ENCODE measurements at places on chromosomes 13 and 19.

DNA sequence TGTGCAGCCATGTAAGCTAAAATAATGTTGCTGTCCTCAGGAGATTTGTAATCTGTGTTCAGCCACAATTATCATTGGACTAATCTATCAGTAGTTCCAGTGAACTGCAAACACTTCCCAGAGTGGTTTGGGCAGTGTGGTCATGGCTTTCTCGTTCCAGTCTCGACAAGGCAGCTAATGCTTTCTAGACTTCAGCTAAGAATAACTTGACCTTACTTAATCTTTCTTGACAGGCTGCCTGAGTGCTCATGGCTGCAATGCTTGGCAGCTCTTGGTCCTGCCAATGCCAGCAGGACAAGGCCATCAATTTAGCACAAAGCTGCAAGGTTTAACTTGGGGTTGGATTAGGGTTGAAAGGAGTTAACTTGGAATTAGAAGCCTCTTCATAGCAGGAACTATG, 32.8 kb downstream of the ATP12A start:
- no peak for DNase-seq

DNA sequence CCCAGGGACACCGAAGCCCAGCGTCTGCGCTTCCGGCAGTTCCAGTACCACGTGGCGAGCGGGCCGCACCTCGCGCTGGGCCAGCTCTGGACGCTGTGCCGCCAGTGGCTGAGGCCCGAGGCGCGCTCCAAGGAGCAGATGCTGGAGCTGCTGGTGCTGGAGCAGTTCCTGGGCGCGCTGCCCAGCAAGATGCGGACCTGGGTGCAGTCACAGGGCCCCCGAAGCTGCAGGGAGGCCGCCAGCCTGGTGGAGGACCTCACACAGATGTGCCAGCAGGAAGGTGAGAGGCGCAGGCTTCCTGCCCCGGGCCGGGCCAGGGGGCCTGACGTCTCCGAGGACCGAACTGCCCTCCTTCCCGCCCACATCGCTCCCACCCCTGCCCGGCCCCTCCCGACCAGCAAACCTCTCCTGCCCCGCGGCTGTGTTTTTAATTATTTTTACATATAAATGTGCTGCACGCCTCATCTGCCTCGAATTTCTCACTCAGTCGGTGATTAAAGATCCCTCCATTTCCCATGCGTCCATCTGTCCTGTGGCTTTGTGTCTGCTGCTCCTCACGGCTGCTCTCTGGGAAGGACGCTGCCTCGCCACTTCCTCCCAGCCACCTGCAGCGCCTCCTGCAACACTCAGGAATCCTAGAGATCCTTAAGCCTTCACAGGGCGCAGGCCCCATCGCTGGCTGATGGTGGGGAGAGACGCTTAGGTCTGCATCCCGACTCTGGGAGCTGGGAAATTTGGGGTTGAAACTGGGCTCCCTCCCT, 4.3 kb downstream of the ZSCAN1 start:
- peak; percentile 53 for DNase-seq

GRCh38 chr13:72208112-72208645, 341.2 kb upstream of the DACH1 start:
- no peak for DNase-seq

- DNase-seq: no peak
Observed at GRCh38 chr19:7632340-7633203, 947 bp downstream of the PCP2 start.

- no peak for DNase-seq
Observed at GRCh38 chr13:26529441-26529840, 28.0 kb upstream of the WASF3 start.

DNA sequence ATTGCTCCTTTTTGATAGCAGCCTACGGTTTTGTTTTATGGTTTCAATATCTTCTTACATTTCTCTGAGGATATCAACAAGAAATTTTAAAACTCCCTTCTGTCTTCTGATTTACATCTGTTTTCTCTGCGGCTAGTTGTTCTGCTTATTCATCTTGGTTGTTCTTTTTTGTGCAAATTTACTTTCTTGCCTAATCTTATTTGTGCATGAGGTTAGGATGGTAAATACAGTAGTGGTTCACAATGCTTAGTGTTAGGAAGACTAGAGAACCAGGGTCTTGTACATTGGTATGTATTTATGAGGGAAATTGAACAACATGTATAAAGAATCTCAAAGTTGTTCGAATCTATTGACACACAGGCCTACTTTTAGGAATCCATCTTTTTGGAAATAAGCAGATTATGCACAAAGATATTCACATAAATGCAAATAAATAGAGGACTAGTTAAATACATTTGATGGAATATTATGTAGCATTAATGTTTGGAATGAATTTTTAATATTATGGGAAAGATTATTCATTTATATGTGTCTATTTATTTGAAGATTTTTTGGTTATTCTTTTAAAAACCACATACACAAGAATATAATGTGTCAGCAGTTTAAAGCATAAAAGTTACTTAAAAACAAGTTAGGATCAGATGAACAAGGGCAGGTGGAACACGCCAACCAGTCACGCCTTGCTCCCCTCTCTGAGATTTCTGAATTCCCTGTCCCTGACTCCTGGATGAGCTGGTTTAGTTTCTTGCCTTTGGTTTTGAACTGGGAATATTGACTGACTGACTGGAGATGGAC, 51.4 kb upstream of the RFC3 start:
- DNase-seq: no peak

- no peak for DNase-seq
Observed at GRCh38 chr19:58385313-58385890, 1.7 kb upstream of the RPS5 start.

DNA sequence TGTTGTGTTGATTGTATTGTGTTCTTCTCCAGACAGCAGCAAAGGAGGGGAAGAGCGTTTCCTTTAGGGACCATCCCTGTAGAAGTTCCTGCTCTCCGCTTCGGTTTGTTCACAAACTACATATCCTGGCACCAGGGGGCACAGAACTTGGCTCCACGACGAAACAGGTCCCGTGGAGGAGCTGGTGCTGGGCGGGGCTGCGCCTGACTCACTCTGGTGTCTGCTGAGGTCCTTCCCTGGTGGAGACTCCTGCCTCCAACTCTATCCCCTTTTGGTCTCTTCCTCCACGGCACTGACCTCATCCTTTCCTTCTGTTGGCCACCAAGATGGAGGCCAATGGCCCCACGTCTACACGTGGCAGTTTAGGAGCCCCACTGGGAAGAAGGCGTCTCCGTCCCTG, 14.7 kb downstream of the TMPRSS9 start:
- DNase-seq: no peak

GRCh38 chr19:50051964-50052363, 26.2 kb downstream of the ZNF473 start:
- DNase-seq: no peak
